ENCODE measurements at places on chromosomes 13 and 19.

DNA sequence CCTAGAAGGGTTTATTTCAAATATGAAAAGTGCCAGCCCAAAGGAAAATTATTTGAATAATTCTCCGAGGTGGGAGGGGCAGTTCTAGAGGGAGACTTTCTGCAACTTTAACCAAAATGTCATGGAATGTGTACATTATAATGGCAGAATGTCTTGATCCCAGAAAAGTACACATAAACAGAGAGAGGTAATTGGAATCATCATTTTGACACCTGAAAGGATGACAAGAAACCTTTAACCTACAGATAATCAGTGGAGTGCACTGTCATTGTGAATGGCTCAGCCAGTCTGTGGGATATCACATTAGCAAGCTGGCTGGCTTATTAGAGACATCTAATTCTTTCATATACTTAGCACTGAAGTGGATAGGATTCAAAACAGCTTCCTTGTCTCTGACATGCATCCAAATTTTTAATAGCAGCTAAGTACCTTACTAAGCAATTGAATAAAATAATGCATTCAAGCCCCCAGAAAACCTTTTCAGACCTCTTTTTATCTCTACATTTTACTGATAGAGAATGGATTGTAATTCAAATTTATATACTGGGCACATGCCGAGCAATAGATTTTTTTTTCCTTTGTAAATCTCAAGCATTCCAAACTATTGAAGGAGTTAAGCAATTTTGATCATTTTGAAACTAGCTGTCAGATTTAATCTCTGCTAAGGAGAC, 468.6 kb downstream of the COG6 start:
- DNase-seq = peak; percentile 9

- DNase-seq = no peak
Measured at GRCh38 chr13:22227895-22228294, 557.0 kb downstream of the FGF9 start.

- DNase-seq = no peak
Measured at GRCh38 chr19:41325640-41325946, 15.6 kb downstream of the CCDC97 start.

DNA sequence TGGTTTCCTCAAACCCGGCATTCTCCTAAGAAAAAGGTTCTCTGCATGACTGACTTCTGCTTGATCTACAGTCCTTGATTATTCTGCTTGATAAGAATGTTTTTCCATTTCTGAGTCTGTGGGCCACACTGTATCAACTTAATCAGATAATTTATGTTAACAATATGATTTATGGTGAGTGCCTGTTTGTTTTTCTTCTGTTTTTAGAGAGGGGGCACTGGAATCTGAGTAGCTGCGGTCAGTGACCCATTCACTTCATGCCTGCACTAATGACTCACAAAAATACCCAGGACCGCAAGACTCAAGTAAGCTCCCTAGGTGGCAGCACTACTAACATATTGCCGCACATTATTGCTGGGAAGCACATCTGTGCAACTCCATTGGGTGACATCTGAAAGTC, 542.3 kb upstream of the ATXN8OS start:
- peak; percentile 10 for DNase-seq

DNA sequence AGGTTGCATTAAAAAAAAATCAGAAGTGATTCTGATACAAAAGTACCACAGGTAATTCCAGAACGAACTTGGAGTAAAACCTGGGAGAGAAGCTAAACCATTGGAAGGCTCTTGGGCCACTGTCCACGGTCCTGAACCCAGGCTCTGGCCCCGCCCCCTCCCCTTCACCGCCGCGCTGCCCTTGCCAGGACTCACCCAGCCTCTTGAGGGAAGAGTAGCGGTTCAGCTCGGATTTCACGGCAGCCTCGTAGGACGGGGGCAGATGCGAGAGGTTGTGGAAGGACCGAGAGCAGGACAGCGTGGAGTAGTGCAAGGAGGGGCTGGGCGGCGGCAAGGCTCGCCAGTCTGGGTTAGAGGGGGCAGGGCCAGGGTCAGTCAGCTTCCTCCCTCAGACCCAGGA, 5.7 kb downstream of the SHISA7 start:
- no peak for DNase-seq

GRCh38 chr19:18629166-18630088, 7.4 kb upstream of the KLHL26 start:
- DNase-seq = no peak

- no peak for DNase-seq
Measured at GRCh38 chr13:82687884-82688283, 1194.4 kb downstream of the SLITRK1 start.

GRCh38 chr19:13206587-13206986, 56.4 kb downstream of the IER2 start:
- DNase-seq = no peak

Data from NCI-H526 (cell line).